Panc1 (cell line): ENCODE measurements at places on chromosomes 12 and 14. TPM values are rescaled to one million over a fixed set of nuclear protein-coding genes. Genes with fewer than 3 reads are reported as not detected.

DNA sequence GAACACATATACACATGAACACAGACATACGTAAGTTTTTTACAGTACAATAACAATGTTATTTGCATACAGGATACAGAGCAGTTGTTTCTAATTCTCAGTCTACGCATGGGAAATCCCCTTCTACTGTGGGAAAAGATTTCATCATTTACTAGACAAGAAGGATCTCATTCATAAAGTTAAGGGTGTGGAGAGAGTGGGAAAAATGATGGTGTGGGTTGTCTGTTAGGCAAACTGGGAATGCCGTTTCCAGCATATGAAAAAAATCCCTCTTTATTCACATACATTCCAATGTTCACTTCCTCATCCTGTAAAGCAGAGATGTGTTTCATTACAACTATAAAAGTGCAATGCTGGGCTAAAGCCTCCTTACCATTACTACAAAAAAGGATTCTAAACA, 120.9 kb downstream of the SINHCAF start:
- no peak for DNase-seq

TSHR gene
- not detected for total RNA-seq

DNA sequence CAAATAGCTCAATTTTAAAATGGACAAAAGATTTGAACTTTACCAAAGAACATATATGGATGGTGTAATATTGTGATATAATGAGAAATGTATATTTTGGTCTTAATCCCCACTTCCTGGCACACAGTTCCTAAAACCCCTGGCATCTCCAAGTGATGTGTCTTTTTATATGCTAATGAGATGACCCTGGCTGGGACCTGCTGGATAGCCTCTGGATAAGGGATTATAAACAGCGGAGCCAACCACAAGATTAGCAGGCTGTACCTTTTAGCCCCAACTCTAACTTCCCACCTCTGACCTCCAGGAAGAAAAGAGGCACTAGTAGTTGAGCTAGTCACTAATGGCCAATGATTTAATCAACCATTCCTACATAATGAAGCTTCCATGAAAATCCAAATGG, 130.0 kb downstream of the DPF3 start:
- no peak for DNase-seq

GRCh38 chr12:958588-959123, 9.2 kb upstream of the RAD52 start:
- no peak for DNase-seq

PKP2 gene
- total RNA-seq: 2.2 TPM
